ENCODE measurements at places on chromosomes 7 and 10.

DNA sequence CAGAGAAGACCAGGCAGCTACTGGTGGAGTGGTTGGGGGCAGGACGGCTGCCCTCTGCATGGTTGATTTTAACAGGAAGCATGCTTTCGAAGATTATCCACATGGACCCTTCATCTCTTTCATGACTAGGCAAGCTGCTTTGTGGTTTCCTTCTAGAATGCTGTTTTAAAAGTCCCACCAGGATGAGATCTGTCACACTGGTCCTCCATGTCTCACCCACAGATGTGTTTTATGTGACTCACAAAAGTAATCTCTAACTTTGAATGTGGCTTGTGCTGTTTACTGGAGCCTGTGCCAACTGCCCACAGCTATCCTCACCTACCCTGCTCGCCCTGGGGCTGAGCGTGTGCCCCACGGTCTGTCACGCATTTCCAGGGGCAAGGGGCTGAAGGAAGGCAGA lies 188.8 kb downstream of the GFRA1 start:
- no peak for DNase-seq

DNA sequence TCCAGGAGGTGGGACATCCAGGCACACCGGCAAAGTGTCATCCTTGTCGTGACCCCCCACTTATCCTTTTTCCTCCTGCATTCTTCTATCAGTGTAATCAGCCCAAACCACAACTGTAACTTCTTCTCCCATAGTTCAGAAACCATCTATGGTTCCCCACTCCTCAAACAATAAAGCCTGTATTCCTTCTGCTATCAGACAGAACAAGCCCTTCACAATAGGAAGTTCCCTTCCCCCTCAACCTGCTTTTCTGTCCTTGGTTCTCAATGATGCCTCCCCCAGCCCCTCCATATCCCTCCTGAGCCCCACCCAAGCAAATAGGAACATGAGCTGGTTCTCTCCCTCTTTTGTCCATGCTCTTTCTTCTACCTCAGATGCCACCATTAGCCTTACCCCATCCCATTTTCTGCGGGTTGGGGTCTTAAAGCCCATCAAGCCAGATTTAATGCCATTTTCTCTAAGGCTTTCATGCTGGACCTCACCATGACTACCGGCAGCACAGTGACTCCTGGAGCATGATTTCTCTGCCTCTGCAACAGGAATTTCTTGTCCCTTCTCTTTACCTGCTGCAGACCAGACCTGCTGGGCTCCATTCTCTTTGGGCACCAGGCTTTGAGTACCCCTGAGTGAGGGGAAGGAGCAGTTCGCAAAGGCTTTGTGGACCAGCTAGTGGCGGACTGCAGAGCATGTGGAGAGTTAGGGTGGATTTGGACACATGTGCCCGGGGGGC lies 92.8 kb upstream of the PAX2 start:
- no peak for DNase-seq

DNA sequence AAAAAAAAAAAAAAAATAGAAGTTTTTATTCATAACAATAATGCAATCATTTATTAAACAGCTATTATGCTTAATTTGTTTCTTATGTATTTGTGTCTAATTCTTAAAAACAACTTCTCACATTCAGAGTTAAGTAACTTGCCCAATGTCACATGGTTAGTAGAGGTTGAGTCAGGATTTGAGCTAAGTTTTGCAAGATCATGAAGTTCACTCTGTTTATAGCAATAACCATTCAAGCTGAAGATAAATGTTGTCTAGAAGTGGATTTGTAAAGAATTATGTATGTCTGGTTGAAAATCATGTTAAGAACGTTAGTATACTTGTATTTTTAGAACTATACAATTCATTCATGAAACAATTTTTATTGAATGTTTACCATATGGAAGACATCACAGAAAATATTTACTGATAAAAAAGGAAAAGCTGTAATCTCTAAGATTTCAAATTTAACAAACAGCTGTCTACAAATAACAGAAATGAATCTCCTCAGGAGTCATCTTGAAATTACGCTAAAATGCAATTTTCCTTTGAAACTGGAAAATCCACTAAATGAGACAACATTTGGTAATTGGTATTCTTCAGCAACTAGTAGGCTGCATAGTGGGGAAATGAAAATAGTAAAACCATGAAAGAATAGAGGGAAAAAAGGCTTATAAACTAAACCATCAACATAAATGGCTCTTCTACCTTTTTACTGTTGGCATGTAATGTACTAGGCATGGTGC lies 70.5 kb upstream of the AHR start:
- DNase-seq = no peak

- DNase-seq = no peak
Observed at GRCh38 chr10:69716711-69717560, 84.8 kb upstream of the COL13A1 start.

DNA sequence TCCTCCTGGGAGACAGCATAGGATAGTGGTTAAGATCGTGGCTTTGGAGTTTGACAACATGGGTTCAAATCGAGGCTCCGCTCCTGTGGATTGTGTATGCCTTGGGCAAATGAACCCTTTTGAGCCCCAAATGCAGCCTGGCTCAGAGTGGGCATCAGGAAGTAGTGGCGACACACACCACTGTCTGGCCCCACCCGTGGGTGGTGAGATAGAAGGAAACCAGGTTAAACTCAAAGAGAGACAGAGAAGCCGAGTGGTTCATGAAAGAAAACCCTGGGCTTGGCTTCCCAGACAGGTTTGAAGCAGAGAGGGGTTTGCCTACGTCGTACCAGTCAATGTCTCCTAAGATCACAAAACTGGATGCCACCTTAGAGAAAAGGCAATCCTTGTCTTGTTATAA lies 57.7 kb downstream of the PRTFDC1 start:
- DNase-seq = no peak

DNA sequence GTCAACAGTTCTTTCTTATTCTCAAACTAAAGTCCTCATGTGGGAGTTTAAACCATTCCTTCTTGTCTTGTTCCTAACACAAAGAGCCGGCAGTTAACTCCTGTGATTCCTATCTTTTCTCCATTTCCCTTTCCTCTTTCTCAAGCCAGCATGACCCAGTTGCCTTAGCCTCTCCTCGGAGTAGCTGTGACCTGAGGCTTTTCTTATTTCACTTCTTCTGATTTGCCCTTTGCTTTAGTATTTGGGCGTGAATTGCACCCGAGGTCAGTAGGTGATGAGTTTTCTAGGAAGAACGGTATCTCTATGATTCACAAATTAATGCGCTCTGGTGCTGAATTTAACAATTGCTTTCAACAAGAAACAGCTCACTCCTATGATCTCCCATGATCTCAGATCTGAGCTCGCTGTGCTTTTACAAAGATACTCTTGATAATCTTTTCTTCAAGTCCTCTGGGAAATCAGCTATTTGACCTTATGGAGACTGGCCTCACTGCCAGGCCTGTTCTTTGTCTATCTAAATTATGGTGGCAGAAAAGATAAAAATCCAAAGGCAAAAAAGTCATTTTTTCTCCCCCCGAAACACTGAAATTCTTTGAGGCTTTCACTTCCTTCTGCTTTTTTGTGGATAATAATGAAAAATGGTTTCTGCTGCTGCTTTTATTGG lies 184.6 kb downstream of the JCAD start:
- no peak for DNase-seq

DNA sequence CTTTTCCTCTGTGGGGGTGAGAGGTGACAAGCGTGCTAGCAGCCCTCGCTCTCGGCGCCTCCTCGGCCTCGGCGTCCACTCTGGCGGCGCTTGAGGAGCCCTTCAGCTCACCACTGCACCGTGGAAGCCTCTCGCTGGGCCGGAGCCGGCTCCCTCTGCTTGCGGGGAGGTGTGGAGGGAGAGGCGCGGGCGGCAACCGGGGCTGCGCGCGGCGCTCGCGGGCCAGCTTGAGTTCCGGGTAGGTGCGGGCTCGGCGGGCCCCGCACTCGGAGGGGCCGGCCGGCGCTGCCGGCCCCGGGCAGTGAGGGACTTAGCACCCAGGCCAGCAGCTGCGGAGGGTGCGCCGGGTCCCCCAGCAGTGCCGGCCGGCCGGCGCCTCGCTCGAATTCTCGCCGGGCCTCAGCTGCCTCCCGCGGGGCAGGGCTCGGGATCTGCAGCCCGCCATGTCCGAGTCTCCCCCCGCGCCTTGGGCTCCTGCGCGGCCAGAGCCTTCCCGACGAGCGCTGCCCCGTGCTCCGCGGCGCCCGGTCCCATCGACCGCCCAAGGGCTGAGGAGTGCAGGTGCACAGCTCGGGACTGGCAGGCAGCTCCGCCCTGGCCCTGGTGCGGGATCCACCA lies 352.8 kb upstream of the PODXL start:
- DNase-seq = no peak

DNA sequence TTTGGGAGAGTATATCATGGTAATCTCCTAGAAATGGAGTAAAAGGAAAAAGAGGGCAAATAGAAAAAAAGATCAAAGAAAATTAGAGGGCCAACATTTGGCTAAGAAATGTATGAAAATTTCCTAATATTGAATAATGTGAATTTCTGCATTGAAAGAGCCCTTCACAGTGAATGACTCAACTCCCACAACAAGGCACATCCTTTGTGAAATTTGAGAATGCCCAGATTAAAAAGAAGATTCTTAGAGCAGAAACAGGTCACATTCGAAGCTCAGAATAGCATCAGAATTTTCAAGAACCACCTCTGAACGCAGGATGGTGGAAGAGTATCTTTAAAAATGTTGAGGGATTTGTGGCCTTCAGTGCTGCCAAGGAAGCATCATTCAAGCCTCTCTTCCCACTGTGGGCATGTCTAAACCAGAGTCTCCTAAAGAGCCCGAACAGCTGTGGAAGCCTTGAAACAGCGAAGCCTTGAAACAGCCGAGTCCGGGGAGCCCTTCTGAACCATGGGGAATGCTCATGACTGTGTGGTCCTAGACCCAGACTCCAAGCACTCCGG lies 43.6 kb downstream of the GUSB start:
- no peak for DNase-seq

DNA sequence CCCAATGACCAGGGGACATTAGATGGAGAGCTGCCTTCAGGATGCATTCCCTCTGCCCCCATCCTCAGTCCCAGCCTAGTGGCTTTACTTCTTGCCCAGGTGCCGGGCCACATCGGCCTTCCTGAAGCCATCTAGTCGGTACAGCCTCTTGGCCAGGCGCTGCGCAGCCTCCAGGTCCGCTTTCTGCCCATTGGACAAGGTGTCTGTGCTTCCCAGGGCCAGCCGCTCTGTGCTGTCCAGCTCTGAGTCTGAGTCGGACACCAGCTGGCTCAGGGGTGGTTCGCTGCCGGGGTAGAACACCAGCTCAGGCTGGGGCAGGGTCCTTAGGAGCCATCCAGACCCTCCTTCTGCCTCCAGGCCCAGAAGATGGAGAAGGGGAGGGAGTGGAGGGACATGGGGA lies 6.3 kb downstream of the PSD start:
- DNase-seq = no peak

DNA sequence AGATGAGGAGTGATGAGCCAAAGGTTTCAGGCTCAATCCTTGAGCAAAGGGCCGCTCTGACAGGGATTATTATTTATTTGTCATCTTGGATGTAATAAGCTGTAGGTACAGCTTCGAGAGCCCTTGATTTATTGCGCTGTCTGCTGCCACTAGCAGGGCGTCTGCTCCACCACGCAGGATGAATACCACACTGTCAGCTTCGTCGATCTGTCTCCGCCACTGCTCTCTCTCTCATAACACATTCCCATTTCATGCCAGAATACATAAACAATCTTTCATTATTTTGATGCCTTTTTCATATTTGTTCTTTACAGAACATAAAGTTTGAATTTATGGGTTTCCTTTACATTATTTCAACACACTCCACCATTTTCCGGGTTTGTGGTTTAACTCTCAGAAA lies 276.6 kb downstream of the LRMDA start:
- DNase-seq = no peak

DNA sequence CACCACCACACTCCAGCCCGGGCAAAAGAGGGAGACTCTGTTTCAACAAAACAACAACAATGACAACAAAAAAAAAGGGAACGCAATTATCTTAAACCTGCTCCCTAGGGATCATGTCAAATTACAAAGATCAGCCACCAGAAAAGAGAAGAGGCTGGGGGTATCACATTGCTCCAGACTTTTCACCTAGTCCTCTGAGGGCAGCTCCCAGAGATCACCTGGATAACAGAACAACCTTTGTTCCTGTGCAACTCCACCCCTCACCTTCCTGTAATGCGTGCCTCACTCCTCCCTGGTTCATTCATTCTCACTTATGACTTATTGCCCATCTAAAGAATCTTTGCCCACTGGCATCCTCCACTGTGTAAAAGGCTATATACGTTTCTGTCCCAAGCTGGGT lies 31.8 kb downstream of the SVOPL start:
- no peak for DNase-seq

DNA sequence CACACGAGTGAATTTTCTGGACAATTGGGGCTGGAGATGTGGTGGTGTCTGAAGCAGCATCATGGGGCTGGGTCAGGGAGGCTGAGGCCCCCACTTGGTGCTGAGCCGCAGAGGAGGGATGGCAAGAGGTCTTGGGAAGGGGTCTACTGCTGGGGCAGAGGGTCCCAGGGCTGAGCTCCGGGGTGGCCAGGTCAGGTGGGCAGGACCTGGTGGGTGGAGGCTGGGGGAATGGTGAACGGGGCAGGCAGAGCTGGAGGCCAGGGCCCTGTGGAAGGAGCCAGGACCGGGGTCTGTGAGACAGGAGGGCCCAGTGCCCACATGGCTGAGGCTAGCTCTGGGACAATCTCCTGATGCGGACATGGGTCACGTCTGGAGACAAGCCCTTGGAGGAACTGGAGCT lies 20.4 kb upstream of the LFNG start:
- DNase-seq = no peak

- no peak for DNase-seq
Observed at GRCh38 chr10:94076325-94076841, 82.7 kb downstream of the PLCE1 start.

DNA sequence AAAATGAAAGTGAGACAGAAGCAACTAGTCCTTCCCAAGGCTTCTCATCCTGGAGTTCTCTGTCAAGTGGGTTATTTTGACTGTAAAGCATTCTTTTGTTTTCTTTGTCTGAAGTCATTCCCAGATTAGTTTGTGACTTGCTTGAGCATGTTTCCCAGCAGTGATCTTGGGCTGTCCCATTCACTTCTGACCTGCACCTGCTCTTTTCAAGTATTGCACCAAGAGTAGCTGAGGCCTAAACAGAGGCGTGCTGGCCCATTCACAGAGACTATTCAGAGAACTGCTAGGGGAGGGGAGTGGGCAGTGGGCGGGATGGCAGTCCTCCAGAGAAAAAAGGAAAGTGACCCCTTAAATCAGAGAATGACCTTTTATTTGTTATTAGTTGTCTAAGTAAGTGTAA lies 61.3 kb downstream of the CACNA2D1 start:
- no peak for DNase-seq
